Activated naive CD4-positive, alpha-beta T cell treated with anti-CD3 and anti-CD28 coated beads, Interleukin-2, amount 50 U/mL, for 72 hours (primary cell): ENCODE measurements at places on chromosomes 12 and 14. TPM values are rescaled to one million over a fixed set of nuclear protein-coding genes. Genes with fewer than 3 reads are reported as not detected.

The DIO3 gene
- total RNA-seq, result not detected

The DMAC2L gene
- 13.6 TPM for total RNA-seq

The SPRING1 gene
- 20.2 TPM for total RNA-seq

The BDKRB2 gene
- total RNA-seq, result 0.08 TPM

The NYNRIN gene
- 0.14 TPM for total RNA-seq

The WNT1 gene
- total RNA-seq, result not detected

The JAG2 gene
- 4.3 TPM for total RNA-seq

The FGF23 gene
- total RNA-seq, result not detected

The KLRF2 gene
- total RNA-seq, result not detected

The PTPRO gene
- 0.77 TPM for total RNA-seq

The FAM222A gene
- 1.2 TPM for total RNA-seq

The HCAR3 gene
- not detected for total RNA-seq

The CRADD gene
- total RNA-seq, result 10.1 TPM

The CLEC4D gene
- total RNA-seq, result not detected
